ENCODE measurements at places on chromosomes 4 and X.

DNA sequence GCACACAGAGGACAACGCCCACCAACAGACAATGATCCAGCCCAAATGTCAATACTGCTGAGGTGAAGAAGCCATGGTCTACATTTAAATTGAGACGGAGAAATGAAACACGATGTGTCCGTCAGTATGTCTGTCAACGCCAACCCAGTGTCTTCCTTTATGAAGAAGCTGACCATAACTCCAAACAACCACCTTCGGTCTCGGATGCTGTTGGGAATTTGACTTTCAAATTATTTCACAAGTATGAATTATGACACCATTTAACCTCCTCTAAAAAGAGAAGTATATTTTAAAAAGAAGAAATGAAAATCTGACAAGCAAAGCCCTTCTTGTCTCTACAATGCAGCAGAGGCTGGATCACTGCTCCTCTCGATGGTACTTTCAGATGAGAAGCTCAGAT, 123.7 kb upstream of the MAP3K15 start:
- no peak for DNase-seq

DNA sequence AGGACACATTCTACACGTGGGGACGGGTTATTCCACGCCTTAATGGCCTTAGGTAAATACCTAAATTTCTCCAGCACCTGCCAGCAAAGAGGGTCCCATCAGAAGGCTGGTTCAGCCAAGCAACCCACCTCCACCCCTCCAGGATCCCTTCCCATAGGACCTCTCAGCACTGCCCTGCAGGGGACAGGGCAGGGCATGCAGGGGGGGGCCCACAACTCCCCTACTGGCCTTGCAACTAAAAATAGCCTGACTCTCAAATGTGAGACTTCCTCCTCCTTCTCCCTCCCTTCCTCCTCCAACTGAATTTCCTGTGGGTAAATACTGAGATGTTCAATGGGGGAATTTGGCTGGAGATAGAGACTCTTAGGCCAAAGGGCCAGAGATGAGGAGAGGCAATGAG, 6.3 kb downstream of the LAS1L start:
- DNase-seq, result no peak

DNA sequence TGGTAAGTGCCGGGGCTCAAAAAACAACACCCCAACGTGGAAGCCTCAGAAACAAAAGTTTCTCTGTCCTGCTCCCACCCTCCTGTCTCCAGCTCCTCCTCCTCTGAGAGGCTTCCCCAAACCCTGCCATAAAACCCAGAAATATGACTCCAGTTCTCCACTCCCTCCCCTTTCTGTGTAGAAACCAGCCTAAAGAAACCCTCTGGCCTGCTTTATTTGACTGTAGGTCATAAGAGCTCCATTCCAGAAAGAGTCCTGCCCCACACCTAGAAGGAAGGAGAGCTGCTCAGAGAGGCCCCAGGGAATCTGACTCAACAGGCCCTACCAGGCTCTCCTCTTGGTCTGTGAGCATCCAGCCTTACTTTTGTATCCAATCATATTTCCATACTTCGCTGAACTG, 872 bp upstream of the S100P start:
- no peak for DNase-seq

GRCh38 chr4:185282968-185283367, 73.6 kb downstream of the SNX25 start:
- no peak for DNase-seq

- no peak for DNase-seq
Observed at GRCh38 chr4:69830560-69831269, 29.2 kb downstream of the SULT1E1 start.

- no peak for DNase-seq
Observed at GRCh38 chrX:154531626-154532025, 15.0 kb downstream of the G6PD start.

DNA sequence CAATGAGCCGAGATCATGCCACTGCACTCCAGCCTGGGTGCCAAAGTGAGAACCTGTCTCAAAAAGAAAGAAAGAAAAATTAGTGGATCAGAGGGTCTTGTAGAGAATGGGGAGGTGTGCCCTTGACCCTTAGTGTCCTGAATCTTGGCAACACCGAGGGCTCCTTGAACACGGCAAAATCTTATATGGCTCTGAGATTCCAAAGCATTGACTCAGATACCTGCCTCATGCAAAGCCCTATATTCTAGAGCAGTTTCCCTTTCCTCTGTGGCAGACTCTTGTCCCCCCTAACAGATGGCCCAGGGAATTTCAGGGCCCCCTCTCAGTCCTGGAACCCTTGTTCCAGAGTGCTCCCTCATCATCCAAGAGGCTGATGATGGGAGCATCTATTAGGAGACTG, 6.8 kb downstream of the CLDN2 start:
- DNase-seq, result no peak

DNA sequence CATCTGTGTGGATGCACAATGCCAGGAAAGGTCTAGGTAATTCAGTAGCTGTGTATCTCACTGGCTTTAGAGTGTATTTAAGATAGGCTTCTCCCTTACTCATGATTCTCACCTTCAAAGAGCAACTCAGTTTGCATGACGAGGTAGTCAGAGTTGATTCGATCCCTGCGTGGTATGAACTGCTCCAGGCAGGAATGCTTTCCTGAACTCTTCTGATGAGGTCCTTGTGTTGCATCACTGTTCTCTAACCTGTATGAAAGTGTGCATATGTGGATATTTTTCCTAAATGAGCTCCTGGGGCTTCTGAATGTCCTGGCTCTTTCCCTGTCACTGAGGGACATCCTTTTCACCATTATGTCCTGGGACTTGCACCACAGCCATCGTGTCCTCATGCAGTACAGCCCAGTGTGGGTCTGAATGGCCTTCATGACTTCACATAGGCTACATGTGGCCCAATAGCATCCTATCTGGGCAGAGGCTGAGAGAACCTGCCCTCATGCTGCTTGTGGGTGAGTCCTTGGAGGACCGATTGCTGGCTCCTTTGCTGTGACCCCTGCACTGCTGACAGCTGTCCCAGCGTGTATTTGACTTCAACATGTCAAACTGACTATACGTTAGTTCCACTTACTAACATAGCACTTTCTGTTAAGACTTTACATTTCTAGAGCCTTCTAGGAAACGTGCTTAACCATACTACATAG, 65.3 kb upstream of the WDR1 start:
- DNase-seq, result no peak

DNA sequence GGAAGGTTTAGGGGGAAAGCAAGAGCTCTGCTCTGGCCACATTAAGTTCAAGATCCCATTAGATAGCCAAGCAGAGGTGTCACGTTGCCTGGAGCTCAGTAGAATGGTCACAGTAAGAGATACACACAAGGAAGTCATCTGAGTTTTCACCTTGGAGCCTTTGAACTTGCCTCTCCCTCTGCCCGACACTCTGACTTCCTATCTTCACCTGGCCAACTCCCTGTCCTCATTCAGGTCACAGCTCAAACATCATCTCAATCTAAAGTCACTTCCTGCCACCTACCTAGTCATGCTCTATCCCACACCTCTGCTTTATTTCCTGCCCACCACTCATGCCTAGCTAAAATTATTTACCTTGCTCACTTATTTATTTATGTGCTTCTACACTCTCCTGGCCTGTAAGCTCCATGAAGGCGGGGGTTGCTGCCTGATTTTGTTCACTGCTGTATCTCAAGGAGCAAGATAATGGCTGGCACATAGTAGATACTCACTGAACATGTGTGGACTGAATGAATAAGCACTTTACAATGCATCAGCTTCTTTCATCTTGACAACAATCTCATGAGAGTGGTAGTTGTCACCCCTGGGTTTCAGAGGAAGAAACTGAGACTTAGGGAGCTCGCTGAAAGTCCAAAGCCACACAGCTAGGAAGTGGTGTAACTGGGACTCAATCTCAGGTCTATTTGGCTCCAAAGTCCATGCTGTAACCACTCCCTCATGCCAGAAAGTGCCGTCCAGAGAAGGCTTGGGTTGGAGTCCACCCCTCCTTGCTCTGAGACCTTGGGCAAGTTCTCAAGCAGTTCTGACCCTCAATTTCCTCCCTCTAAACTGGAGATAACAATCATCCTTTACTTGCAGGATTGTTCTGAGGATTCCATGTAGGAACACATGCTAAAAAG, 40.3 kb downstream of the EFNB1 start:
- no peak for DNase-seq

DNA sequence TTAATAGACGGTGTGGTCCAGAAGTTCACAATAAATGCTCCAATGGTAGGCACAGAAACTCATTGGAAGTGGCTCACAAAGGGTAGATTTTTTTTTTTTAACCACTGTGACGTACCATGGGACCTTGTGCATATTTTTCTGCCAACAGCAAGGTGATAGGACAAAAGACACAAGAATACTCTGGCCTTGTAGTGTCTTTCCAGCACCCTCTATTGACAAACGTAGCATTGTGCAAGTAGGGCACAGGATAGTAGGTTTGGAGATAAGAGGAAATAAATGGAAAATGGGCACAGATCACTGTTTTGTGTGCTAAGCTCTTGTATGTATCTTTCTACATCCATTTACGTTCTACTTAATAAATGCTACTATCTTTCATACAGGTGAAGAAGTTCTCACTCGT, 2054.9 kb downstream of the PCDH7 start:
- DNase-seq, result no peak

GRCh38 chr4:153205757-153206156, 1.5 kb downstream of the TRIM2 start:
- DNase-seq, result no peak

- no peak for DNase-seq
Observed at GRCh38 chr4:157575339-157575738, 354.8 kb downstream of the GRIA2 start.

DNA sequence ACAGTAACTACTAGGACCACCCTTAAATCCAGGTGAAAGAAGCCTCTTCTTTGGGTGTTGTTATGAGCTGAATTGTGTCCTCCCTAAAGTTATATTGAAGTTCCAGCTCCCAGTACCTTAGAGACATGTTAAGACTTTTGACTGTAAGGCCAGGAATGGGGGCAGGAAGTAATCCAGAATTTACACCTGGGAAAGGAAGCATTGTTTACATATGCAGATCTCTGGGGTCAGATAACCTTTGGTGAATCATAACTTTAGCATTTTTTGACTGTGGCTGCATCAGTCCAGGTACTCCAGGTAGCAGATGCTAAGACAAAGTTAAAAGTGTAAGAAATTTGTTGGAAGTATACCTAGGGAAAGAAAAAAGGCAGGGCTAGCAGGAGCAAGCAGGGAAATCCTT, 104.9 kb upstream of the CENPE start:
- no peak for DNase-seq

GRCh38 chr4:76200771-76201231, 12.8 kb downstream of the SCARB2 start:
- no peak for DNase-seq

GRCh38 chrX:43728966-43729365, 72.9 kb downstream of the MAOA start:
- no peak for DNase-seq

DNA sequence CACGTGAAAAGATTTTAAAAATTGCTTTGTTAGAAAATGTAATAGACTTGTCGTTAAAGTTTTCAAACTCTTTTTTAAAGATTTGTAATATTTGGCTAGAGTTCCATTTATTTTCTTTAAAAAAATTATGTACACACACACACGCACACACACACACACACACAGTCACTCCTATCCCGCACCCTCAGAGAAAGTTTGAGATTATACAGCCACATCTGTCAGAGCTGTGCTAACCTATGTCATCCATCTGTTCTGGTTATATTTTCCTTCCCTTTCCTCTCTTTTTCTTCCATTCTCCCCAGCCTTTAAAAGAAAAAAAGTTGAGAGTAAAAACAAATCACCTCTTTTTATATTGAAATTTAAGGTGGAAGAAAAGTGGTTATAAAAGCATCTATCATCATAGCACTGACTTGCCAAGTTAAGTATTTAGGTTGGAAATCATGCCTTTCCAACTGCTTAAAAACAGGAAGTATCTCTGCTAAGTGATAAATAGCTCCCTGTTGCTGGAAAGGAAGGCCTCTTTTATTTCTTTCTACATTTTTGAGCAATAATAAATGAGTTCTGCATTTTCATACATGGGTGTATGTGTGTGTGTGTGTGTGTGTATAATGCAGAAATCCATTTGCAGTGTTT, 163.3 kb upstream of the SPRY1 start:
- no peak for DNase-seq
